ENCODE measurements at places on chromosomes 12 and 14.

DNA sequence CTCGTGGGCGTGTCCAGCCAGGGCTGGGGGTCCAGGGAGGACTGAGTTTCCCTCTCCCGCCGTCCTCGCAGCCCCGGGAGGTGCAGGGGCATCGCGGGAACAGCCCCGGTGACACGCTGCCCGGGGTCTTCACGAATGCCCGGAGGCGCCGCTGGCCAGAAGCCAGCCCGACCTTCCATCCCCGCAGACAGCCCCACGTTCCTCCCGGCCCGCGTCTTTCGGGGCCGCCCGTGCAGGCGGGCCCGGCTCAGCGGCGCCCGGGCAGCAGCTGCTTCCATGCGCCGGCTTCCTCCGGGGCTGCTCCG is 827 bp upstream of the TEDC1 start:
- no peak for DNase-seq

GRCh38 chr14:39734306-39734705 is 302.1 kb upstream of the FBXO33 start:
- DNase-seq, result no peak

GRCh38 chr14:56807386-56808109 is 2.7 kb downstream of the OTX2 start:
- DNase-seq, result no peak

DNA sequence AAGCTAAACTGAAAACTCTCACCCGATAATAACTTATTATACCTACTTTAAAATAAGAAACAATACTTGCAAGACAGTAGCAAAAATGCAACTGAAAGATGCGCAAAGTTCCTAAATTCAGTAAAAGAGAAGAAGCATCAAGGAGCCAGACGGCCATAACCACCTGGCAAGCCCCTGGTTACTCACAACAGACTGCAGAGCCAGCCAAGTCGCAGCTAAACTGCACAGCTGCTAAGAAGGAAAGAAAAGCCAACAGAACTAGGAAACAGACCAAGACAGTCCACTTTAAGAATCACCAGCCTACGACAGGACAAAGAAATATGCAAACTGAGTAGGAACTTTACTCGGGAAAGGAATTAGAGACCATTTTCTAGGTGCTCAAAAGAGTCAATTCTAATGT is 127.9 kb downstream of the TMTC1 start:
- DNase-seq, result no peak

GRCh38 chr12:24639641-24640040 is 309.3 kb downstream of the BCAT1 start:
- no peak for DNase-seq

DNA sequence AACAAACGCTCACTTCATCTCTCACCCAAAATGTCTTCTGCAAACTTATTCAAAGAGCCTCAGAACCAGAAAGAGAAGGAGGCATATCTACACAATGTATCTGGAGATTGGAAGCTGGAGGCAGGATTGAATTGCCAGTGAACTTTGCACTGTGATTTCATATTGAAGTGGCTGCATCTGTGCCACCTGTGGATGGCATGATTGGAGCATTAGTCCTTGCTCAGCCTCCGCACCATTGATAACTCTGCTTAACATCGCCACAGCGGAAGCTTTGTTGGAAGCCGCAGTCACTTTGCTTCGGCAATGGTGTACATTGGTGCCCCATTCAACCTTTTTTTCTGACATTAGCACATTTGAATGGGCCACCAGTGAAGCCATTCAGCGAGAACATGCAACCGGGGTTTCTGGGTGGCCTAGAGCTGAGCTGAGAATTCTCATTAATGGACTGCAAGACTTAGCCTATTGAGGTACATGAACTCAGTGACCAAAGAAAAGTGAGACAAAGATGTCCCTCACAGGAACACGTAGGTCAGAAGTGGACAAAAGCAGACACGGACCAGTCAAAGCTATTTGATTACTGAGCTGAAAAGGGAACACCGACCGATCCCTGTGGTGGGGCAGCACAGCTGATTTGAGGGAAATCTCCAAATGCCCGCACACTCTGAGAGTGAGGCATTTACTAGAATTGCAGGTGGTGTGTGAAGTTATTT is 130.4 kb downstream of the BRMS1L start:
- DNase-seq, result no peak

- DNase-seq, result no peak
Observed at GRCh38 chr14:61298824-61299223, 17.7 kb upstream of the TMEM30B start.

- no peak for DNase-seq
Observed at GRCh38 chr14:71437870-71438269, 494.4 kb upstream of the RGS6 start.

GRCh38 chr14:95196268-95196667 is 38.9 kb upstream of the DICER1 start:
- no peak for DNase-seq

DNA sequence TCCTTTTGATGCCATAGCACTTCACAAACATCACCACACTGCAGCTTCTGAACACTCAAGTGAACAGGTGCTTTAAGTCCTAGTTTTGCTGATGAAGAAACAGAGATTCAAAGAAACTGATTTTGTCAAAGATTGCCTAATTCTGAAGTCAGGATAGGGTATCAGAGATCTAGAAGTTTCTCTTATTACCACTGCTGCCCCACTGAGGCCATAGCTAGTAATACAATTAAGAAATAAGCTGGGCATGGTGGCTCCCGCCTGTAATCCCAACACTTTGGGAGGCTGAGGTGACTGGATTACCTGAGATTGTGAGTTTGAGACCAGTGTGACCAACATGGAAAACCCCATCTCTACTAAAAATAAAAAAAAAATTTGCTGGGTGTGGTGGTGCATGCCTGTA is 458.3 kb upstream of the SEL1L start:
- no peak for DNase-seq

GRCh38 chr14:48726080-48726642 is 860.0 kb downstream of the RPS29 start:
- DNase-seq, result no peak

- DNase-seq, result no peak
Observed at GRCh38 chr12:14691560-14691959, 4.8 kb downstream of the GUCY2C start.

GRCh38 chr12:75478116-75478794 is 2.3 kb upstream of the GLIPR1 start:
- DNase-seq, result no peak

DNA sequence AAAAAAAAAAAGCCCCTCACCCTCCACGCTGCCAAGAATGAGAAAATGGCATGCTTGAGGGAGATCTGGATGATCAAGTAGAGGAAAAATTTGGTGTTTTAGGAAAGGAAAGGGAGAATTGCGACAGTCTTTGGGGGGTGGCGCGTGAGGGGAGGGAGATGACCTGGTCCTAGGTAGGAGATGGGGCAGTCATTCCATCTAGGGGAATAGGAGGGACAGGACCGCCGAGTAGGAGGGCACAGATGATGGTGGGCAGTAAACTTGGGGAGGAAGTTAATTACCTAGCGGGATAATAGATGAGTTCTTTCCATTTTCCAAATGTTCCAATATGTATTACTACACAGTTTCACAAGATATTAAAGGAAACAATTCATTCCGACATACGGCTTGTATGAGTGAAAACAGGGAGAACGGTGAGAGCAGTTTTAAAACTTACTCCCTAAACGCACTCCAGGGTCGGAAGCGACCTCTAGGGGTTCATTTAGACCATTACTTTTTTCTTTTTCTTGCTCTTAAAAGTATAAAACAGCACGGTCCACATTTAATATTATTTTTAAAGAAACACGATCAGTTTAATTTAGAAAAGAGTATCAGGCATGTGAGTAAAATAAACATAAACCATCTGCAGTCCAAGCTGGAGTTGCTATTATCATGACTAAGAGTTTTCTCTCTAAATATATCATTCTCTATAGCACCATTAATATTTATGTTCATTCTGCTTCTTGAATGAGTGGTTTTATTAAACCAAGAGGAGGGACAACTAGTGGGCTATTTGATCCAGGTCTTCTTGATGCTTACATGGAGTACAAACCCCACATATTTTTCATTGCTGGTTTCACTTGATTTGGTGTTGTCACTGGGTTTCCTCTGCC is 3.0 kb upstream of the FNTB start:
- DNase-seq, result peak; percentile 63

- no peak for DNase-seq
Observed at GRCh38 chr12:122121745-122122144, 43.2 kb downstream of the MLXIP start.

DNA sequence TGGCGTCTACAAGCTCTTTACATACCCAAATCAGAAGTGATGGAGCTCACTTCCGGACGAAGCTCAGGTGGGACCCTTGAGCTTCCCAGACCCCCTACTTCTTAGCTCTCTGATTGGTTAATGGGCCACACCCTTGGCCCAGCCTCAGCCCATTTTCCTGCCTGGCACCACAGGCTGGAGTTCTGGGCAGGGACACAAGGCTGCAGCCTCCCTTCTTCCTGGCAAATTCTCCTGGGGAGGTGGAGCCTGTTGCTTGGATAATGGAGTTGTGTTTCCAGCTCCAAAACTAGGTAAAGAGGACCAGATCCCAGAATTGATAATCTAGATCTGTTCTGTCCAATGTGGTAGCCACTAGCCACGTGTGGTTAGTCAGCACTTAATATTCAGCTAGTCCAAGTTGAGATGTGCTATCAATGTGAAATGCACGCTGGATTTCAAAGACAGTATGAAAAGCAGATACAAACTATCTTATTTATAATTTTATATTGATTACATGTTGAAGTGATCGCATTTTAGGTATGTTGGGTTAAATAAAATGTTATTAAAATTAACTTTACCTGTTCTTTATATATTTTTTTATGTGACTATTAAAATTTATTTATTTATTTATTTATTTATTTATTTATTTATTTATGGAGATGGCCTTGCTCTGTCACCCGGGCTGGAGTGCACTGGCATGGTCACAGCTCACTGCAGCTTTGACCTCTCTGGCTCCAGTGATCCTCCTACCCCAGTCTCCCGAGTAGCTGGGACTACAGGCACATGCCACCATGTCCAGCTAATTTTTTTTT is 12.6 kb upstream of the FAIM2 start:
- no peak for DNase-seq

DNA sequence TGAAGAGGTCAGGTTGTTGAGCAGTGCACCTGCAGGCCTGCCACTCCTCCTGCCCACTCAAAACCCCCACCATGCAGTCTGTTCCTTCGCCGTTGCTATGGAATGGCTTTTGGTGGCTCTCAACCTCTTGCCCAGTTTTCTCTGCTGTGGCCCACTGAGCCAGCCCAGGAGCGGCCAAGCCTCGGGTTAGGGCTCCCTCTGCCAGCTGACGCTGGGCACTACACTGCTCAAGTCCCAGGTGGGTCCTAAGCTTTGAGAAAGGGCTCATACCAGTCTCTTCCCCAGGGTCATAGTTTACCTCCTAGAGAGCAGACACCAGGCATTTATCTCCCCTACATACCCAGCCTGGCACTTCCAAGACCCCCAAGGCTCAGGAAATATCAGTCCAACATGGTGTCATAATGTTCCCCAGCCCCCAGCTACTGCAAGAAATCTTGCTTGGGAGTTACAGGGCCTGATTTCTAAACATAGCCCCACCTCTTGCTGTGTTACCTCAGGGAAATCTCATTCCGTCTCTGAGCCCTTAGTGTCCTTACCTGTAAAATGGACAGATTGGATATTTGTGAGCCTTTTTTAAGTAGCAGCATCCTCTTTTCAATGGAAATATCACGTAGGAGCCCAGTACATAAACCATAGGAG is 59.4 kb downstream of the TSPAN11 start:
- peak; percentile 40 for DNase-seq

DNA sequence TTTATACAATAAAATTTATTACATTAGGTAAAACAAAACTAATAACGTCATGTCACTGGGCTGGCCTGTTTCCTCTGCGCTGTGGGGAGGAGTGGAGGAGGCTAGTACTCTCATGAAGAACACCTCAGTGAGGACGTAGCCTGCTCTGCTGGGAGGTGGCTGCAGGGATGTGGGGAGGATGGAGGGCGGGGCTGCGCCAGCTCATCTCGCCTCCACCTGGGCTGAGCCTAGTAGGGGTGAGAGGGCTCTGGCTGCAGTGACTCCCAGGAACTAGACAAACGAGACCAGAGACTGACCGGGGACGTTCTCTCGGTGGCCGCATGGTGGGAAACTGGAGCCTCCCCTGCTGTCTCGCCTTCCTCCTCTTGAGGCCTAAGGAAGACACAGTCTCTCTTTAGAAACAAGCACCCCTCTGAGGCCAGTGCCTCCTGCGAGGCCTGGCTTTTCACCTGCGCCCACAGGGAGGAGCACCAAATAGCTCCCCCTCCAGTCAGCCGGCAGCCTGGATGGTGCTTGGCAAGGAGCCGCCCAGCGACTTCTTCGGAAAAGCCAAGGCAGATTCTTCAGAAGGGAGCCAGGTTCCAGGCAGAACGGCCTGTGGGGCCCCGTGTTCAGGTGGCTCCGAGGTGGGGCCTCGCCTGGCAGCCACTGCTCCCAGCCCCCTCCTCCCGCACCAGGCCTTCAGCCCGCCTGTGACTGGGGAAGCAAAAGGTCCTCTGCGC is 62.4 kb downstream of the PLEKHG3 start:
- no peak for DNase-seq

GRCh38 chr12:31337952-31338351 is 12.0 kb upstream of the SINHCAF start:
- no peak for DNase-seq

DNA sequence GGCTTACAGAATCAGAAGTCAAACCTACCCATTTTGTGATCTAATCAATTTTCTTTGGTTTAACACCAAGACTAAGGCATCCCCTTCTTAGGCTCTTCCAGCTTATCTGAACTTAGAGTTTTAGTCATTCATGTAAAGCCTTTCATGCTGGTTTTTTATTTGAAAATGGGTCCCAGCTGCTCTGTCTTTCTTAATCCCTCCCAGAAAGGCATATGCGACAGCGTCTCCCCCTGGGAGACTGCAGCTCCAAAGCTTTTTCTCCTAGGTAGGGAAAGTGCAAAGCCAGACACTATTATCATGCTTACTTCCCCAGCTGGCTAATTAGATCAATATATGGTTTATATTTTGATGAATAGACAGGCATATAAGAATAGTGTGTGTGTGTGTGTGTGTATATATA is 96.6 kb upstream of the E2F7 start:
- DNase-seq, result no peak

- DNase-seq, result peak; percentile 69
Observed at GRCh38 chr12:56078931-56079722, 838 bp upstream of the ERBB3 start.

DNA sequence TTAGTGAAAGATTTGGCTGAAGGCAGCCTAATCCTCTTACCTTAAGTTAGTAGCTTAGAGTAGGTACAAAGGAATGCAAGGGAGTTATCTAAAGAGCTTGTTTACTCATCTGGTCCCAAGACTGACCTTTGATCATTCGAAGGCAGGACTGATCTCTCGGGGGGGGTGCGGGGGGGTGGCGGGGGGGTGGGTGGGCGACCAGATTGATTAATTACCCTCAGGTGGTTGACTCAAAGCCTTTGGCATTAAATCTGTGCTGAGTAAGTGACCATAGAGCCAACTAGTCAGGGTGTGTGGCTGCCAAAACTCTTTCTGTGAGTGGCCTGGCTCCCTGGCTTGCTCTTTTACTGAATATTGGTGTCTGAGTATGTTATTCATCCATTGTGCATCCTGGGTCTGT is 731.9 kb upstream of the FBXO33 start:
- no peak for DNase-seq

DNA sequence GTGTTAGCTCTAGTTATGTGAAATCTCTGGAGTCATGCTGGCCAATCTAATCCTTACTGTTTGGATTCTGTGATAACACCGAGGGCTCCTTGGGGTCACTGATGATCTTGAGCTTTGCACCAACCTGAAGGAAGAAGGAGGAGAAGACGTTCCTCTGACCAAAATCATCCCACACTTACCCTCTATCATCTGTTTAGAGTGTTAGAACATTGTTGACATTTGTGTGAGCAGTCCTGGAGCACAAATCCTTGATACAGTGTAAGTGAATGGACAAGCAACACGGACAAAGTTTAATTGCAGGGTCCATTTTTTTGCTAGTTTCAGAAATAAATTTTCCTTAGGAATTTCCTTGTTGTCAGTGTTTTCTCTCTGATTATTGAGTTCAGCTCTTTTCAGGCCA is 181.7 kb downstream of the AKAP6 start:
- no peak for DNase-seq
